Hippocampal formation (tissue), 2 donors: ENCODE measurements at places on chromosomes 5 and 9.

DNA sequence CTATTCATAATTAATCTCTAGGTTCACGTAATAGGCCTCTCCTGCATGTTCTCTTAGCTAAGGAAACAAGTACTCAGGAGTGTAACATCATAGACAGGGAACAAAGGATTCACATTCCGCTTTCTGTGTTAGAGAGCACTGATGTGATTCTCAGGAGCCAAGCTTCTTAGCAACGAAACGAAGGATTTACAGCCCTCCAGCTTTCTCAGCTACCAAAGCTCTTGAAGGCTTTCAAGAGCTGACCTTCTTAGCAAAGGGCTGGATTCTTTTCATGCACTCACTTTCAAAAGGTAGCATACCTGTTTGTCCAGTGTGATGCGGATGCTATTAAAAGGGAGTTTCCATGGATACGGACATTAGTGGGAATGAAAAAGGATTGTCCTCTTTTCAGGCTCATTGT, 107.4 kb downstream of the TUSC1 start:
- DNase-seq = no peak

DNA sequence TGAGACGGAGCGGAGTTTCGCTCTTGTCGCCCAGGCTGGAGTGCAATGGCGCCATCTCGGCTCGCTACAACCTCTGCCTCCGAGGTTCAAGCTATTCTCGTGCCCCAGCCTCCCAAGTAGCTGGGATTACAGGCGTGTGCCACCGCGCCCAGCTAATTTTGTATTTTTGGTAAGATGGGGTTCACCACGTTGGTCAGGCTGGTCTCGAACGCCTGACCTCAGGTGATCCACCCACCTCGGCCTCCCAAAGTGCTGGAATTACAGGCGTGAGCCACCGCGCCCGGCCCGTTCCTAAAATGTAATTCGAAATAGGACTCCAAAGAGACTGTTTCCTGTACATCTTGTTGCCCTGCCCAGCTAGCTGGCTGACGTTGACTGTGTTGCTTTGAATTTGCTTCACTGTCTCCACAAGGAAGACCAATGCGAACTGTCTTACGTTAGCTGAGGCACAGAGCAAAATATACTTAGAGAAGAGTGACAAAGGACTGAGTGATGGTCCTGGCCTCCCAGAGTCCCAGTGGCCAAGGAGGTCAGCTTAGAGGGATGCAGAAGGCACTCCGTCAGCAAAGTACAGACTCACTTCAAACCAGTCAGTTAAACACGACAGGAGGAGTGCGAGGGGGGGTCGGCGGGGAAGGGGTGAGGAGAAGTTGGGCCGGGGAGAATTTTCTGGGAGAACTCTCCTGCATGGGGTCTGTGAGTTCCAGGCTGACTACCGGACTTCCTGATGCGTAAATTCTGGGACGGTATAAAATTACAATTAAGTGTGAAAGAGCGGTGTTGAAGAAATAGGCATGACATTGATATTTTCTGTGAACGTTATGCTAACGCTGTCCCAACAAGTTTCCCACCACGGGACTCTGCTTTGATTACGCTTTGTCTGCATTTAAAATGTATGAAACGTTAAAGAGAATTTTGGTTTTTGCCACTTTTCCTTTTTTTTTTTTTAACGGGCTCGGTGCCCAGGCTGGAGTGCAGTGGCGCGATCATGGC, 6.8 kb upstream of the TRIM41 start:
- DNase-seq = no peak

DNA sequence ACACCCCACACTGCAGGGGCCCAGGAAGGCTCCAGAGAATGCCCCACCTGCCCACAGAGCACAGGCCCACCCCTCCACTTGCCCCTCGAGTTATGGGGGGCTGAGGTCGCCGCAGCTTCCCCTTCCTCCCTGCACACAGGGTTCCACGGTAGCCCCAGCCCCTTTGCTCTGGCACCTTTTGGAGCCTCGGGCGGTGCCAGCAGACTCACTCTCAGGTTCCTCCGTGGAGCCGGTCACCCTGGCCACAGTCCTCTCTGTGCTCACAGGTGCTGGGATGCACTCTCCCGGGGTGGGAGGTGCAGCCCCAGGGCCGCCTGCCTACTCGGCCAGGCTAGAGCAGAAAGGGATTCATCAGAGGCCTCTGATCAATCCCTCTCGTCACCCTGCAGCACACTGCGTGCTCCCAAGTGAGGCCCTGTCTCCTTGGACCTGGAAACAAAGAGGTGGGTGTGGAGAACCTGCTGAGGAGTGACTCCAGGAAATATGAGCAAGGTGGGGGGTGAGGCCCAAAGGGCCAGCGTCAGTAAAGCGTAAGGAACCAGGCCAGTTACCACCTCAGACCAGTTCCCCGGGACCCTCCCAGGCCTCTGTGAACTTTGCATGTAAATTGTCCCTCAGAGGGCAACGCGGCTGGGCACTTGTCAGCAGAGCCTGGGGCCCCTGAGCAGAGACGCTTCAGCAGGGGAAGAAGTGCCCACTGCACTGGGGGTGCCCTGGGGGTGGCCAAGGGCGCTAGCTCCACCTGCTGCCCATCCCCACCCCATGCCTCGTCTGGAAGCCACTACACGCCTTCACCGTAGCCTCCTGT, 167.8 kb downstream of the OLFM1 start:
- DNase-seq = no peak

DNA sequence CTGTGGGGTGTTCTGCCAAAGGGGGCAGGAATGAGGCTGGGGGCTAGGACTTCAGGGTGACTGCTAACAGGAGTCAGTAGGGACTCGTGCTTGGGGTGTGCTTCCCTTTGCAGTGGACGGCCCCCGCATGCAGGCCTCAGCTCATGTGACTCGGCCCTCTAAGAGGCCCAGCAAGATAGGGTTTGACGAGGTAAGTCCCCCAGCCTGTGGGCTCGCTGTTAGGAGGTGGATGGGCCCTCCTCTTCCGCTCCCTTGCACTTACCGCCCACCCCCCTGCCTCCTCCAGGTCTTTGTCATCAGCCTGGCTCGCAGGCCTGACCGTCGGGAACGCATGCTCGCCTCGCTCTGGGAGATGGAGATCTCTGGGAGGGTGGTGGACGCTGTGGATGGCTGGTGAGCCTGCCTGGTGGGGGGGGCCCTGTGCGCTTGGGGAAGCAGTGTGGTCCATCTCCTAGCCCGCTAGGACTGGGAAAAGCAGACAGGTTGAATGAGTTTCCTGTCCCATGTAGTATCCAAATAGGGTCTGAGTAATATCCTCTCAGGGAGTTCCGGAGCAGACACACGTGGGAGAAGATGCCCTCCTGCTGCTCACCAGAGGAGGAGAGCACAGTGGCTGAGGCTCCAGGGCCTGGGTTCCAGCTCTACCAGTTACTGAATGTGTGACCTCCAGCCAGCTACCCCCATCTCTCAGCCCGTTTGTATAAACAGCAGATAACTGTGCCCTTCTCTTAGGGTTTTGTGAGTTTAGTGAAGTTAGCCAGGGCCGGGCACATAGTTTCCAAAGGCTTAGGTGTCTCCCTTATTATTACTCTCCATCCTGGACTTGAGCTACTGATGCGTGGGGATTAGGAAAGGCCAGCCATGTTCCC, 8.2 kb downstream of the CERCAM start:
- no peak for DNase-seq

DNA sequence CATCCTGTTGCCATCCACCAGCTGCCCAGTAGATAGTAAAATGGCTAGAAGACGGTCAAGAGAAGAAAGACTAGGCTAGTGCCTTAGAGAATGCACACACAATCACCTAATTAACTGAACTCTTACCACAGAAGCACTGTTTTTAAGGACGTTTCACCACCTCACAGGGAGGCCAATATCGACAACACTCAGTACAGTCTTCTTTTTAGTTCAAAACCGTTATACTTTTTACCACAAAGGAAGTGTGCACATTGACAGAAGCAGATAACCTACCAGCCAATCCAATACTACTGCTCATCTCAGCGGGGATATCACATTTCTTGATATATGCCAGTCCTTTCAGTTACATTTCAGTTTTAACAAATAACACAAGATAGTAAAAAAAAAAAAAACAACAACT, 122.3 kb downstream of the GNAQ start:
- DNase-seq = no peak

DNA sequence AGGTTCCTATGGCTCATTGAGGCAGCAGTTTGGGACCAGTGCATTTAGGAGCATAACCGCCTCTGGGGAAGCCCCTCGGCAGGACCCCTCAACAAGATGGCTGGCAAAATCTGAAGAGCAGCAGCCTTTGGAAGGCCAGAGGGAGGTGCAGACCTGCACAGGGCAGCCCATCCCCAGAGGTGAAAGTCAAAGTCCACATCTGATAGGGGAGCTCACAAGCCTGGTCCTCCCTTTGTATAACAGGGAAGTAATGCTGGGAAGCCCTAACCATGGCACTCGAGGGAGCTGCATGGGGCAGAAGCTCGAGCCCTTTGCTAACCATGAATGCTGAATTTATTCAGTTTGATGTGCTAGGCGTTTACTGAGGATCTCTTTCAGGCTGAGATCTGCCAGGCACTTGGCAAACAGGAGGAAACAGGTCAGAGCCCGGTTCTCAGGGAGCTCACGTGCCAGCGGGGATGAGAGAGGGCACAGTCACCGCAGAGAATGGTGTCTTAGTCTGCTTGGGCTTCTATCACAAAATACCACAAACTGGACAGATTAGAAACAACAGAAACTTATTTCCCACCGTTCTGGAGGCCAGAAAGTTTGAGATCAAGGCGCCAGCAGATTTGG, 114.1 kb downstream of the GABBR2 start:
- DNase-seq = no peak

DNA sequence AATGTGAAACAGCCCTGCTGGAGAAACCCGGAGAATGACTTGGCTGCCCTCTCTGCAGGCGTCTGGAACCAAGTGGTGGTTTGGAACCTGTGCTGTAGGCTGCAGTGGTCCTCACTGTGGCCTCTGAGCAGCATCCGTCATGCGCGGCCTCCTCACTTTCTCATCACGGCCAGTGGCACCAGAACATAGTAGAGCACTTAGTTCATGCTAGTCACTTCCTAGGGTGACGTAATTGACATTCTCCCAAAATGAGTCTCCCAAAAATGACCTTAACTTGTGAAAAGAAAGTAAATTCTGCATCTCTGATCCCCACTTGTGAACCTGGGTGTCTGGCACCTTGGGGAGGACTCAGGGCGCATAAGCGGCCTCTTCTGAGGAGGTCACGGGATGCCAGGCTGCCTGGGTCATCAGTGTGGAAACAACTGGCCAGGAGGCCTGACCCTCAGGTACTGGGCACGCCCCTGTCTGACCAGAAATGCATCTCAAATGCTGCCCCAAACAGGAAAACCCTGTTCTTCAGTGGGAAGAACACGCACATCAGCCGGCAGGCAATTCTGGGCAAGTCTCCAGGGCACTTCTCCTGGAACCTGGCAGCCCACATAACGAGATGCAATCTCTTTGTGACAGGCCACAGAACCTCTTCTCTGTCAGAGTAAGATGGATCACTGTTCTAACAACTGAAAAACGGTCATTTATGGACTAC, 36.6 kb upstream of the SPTLC1 start:
- DNase-seq = no peak
